ENCODE measurements at places on chromosomes 7 and 10.

DNA sequence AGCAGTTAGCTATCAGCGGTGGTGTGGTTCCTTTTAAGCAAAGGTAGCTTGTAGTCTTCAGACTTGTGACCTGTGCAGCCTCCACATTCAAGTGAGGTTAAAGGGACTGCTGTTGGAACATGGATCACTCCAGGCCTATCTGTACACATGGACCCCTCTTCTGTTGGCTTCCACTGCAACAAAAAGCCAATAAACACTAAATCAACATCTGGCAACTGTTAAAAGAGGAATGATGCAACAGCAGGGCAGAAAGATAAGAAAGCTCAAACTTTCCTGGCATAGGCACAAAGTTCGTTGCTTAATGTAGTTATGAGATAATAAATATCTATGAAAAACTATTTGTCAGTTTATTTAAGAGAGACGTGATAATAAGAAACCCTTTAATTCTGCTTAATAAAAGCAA is 4.0 kb upstream of the MINPP1 start:
- no peak for DNase-seq

DNA sequence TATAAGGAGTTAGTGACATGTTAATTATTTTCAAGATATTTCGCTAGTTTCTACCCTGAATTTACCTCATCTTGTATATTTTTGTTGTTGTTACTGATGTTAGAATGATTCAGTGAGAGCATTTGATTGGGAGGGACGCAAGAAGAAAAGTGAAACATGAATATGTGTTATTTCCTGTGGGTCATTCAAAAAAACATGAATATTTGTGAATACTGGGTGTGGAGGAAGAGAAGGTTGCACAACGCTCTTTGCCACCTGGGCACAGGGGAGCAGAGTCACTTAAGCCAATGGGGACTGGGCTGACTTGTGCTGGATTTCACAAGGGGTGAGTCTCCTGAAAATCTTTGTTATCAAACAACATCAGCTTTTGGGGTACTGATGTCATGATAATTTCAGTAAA is 39.5 kb downstream of the AGK start:
- DNase-seq: no peak

DNA sequence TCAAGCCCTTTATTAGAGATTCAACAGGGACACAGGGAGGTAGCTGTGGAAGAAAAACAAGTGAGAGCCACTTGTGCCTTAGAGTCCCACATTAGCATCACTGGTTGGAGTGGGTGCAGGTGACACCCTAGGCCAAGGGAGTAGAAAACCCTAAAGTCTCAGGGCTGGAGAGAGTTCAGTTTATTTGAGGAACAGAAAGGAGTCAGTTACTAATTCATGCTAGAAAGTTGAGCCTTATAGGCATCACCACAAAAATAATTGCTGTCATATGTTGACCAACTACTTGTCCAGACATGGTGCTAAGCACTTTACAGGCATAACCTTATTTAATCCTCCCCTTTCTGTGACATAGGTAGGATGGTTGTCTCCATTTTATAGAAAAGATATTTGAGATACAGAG is 20.9 kb upstream of the ACSL5 start:
- no peak for DNase-seq

- DNase-seq: no peak
These were observed 965 bp upstream of the AGAP3 start for GRCh38 chr7:151085329-151085690.

DNA sequence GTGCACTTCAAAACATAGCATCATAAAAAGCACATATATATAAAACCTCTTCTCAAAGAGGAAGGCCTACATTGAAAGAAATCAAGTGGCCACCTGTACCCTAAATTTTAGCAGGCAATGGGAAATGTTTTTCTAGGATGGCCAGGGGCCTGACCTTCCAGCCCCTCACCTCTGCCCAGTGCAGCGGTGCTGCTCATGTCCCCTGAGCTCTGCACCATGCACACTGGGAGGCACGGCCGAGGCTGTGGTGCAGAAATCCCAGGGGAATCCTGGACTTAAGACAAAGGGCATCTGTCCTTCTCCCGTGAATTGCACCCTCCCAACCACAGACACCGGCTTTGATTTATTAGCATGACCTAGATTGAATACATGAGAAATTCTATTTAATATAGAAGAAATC is 551.4 kb downstream of the GLRX3 start:
- DNase-seq: no peak

DNA sequence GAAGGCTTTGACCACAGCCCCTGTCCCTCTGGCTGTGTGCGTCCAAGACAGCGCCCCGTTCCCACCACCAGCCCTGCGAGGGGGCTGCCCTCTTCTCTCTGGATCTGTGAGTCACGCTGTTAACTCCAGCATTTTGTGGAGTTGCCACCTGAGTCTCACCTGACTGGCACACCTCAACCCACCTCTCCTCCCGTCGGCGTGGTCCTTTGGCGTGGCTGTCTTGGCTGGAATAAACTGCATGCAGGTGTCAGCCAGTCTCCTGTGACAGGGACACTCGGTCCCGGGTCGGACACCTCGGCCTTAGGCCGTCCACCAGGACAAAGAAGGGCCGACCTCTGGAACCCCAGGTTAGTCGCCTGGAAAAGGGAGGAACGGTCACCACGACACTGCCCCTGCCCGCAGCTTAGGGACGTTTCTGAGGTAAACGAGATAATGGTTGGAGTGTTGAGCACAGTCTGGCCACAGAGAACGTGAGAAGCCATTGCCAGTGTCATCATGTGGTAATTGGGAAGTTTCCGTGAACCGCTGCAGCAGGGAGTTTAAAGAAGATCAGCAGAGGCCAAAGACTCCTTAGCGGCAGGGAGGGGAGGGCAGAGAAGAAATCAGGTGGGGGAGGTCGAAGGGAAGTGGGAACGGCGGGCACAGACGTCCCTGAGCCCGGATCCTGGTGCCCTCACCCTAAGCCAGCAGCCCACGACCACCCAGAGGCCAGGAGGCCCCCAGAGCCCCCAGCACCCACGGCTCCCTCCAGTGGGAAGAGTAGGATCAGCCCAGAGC is 73.6 kb upstream of the FAM20C start:
- DNase-seq: peak; percentile 69

DNA sequence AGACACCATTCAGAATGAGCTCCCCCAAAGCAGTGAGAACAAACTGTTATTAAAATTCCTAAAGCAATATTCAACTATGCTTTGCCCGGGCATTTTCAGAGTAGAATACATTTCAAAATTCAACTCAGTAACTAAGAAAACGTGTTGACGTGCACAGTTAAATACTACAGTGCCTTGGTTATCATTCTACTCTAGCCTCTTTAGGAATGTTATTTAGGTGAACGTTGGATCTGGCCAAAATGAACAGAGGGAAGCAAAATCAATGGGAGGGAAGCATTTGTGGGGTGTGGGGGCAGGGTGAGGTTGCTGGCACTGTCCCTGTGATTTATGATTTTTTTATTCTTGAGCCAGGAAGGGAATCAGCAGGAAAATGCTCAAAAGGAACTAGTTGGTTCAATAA is 27.5 kb downstream of the RSU1 start:
- no peak for DNase-seq

DNA sequence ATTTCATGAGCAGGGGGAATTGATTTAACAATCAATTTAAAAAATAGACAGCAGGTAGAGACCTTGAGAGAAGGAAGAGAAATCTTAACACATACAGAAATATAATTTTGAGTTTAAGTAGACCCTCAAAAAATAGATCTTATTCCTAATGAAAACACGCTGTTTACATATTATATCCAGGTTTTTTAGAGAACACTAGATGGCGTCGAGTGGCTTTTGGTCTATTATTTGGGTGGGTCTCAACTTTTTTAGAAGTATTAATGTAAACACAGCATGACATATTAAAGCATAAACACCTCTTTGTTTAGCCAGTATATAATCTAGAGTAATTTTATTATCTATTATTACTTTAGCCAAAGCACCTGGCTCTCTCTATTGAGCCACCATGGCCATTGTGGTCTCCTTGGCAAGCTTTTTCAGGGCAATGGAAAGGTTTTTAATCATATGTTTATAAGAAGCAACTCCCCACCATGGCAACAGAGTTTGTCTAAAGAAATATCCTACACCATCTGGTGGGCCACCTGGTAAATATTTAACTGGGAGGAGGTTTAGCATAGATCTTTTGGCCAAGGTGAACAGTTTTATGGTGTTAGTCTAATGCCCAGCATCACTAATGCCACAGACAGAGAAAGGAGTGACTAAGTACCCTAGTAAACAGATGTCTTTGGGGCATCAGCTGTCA is 59.7 kb upstream of the PRSS1 start:
- no peak for DNase-seq

DNA sequence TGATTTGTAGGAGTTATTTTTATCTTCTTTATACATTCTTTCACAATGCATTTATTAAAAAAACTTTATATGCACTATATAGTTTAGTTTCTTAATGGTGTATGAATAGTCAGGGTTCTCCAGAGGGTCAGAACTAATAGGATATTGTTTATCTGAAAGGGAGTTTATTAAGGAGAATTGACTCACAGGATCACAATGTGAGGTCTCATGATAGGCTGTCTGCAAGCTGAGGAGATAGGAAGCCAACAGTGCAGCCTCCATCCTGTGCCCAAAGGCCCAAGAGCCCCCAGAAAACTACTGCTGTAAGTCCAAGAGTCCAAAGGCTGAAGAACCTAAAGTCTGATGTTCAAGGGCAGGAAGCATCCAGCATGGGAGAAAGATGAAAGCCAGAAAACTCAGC is 192.8 kb upstream of the AHR start:
- no peak for DNase-seq

DNA sequence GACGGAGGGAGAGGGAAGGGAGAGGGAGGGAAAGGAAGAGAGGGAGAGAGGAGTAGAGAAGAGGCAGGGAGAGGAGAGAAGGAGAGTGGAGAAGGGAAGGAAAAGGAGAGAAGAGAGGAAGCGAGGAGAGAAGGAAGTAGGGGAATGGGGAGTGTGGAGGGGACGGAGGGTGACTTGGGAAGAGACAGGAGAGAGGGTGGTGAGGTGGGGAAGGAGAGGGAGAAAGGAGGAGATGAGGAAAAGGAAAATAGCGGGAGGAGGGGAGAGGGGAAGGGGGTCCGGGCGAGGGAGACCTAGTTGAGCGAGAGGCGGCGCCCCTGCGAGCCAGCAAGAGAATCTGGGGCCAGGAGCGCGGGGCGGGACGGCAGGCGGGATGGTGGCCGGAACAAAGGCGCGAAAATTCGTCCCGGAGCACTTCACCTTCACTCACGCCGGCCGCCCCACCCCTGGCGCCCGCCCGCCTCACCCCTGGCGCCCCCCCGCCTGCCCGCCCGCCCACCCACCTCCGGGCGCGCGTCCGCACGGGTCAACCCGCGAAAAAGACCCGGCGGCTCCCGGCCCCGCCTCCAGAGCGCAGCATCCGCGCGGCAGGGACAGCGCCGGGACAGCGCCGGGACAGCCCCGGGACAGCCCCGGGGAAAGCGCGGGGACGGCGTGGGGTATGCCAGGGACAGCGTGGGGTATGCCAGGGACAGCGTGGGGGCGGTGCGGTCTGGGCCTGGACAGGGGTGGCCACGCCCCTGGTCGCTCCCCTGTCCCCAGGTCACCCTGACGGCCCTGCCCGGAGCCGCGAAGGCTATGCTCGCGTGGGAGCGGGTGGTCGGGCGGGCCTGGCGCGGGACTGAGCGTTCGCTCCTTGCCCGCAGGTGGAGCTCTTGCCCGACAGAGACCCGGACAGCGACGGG is 4.2 kb downstream of the VSTM2A start:
- no peak for DNase-seq

- DNase-seq: no peak
These were observed 276.1 kb downstream of the GLRX3 start for GRCh38 chr10:130412317-130412716.

- peak; percentile 2 for DNase-seq
These were observed 20.1 kb upstream of the ITPRID1 start for GRCh38 chr7:31493714-31494181.

- no peak for DNase-seq
These were observed 48.9 kb upstream of the DUSP5 start for GRCh38 chr10:110448682-110449418.

GRCh38 chr7:40595129-40595528 is 460.3 kb downstream of the SUGCT start:
- no peak for DNase-seq

- DNase-seq: peak; percentile 66
These were observed 71.2 kb downstream of the SVIL start for GRCh38 chr10:29563420-29564035.

- DNase-seq: no peak
These were observed 124.1 kb downstream of the MAD1L1 start for GRCh38 chr7:2108501-2109250.

GRCh38 chr7:25716421-25716820 is 435.6 kb upstream of the NFE2L3 start:
- DNase-seq: no peak

DNA sequence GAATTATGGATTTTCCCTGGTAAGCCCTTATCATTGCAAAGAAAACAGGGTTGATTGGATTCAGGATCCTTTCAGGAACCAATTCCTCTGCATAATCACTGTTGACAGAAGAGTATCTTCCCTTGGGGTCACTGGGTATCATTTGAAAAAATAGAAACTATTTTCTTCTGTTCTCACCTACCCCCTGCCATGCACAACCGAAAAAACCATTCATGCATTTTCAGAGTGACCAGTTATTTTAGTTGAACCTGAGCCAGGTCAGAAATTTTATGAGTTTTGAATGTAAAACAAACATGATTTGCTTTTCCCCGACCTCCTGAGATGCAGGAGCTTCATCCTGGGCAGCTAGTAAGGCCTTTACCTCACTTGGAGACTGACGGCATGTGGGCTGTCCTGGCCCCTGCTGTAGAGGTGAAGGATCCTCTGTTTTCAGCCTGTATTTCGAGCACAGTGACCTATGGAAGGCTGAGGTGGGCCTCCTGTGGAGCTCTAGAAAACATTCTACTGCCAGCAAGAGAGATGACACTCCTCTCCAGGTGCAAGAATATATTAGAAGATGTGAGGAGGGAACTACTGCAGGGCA is 30.1 kb downstream of the TMEM178B start:
- DNase-seq: no peak

- DNase-seq: no peak
These were observed 31.4 kb downstream of the OAT start for GRCh38 chr10:124387078-124387874.

DNA sequence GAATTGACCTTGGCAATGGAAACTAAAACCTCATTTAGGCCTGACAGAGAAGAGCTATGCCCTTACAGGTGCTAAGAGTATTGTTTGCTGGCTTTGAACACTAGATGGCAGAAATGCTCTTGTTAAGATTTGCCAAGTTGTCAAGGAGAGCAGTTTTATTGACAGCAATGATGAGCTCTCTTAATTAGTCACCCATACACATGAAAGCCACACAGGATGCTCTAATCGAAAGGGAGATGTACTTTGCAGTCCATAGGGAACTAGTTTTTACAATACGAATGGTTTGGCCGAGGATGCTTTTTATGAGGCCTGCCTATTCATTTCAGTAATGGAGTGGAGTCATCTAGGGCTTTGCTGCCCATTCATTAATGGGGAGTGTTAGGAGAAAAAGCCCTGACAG is 45.4 kb upstream of the MBL2 start:
- DNase-seq: peak; percentile 32

Data from suppressor macrophage treated with lipopolysaccharide for 4 hours (primary cell).